ENCODE measurements at places on chromosomes 11 and 22. TPM values are rescaled to one million over a fixed set of nuclear protein-coding genes. Genes with fewer than 3 reads are reported as not detected.

DNA sequence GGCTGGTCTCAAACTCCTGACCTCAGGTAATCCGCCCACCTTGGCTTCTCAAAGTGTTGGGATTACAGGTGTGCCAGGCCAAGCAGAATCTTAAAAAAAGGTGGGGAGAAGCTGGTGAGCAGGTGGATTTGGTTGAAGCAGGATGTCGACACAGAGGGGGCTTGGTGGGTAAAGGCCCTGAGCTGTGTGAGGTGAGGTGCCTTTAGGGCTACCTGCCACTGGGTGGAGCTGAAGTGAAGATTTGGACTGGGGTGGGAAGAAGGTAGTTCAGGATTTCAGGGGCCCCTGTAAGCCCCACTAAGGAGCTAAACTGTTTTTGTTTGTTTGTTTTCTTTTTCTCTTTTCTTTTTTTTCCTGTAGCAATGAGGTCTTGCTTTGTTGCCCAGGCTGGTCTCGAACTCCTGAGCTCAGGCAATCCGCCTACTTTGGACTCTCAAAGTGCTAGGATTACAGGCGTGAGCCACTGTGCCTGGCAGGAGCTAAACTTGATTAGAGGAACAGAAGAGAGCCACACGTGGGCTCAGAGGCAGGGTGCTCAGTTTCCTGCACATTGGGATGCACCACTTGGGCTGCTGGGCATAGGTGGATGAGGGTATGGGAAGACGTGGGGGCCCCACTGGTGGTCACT is 6.0 kb downstream of the P2RX6 start:
- DNase-seq: no peak
- no peak overlapping the region for H3K27ac ChIP-seq
- no peaks in the 10 kb centered on the region for H3K27me3 ChIP-seq
- H3K4me3 ChIP-seq: no peak overlapping the region

GRCh38 chr11:27397624-27398399 is 34.8 kb upstream of the CCDC34 start:
- no peak for DNase-seq
- H3K36me3 ChIP-seq: no peaks in the 10 kb centered on the region
- no peak overlapping the region for H3K4me3 ChIP-seq
- no peak overlapping the region for H3K27ac ChIP-seq
- no peaks in the 10 kb centered on the region for H3K27me3 ChIP-seq

GRCh38 chr11:109644152-109644551 is 222.2 kb downstream of the C11orf87 start:
- no peaks in the 10 kb centered on the region for H3K4me1 ChIP-seq
- no peak for DNase-seq
- H3K36me3 ChIP-seq: no peaks in the 10 kb centered on the region
- no peaks in the 10 kb centered on the region for H3K27me3 ChIP-seq
- no peak overlapping the region for H3K27ac ChIP-seq

DNA sequence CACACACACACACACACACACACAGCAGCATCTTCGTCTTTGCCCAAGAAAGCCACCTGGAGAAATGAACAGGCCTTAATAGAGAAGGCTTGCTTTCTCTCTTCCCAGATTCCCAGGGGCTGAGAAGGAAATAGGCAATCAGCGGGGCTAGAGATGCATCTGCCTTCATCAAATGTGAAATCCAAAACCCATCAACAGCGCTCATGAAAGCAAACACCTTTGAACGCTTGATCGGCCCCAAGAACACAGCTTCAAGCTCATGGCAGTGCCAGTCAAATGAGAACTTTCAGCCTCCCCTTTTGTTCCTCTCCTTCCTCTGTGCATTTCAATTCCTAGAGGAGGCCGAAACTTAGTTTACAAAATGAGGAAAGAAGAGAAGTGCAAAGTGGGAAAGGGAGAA is 122.7 kb downstream of the EFCAB6 start:
- DNase-seq: no peak
- no peaks in the 10 kb centered on the region for H3K27me3 ChIP-seq
- H3K27ac ChIP-seq: no peak overlapping the region
- H3K4me3 ChIP-seq: no peak overlapping the region
- no peaks in the 10 kb centered on the region for H3K4me1 ChIP-seq

Gene MAFF
- 85.5 TPM for total RNA-seq

Measured in breast epithelium (tissue), 4 donors.